GM20000 (cell line): ENCODE measurements at places on chromosomes 4 and X.

DNA sequence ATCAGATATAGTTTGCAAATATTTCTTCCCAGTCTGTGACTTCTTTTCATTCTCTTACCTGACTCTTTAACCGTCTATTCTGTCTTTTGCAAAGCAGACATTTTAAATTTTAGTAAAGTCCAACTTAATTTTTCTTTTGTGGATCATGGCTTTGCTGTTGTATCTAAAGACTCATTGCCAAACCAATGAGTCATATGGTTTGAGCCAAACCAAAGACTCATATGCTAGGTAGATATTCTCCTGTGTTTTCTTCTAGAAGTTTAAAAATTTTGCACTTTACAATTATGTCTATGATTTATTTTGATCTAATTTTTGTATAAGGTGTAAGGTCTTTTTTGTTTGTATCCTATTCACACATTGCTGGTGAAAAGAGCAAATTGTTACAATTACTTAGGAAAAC lies 446.8 kb downstream of the ANKRD50 start:
- DNase-seq = no peak

- peak; percentile 41 for DNase-seq
Measured at GRCh38 chr4:83012200-83012686, 1.6 kb upstream of the LIN54 start.

DNA sequence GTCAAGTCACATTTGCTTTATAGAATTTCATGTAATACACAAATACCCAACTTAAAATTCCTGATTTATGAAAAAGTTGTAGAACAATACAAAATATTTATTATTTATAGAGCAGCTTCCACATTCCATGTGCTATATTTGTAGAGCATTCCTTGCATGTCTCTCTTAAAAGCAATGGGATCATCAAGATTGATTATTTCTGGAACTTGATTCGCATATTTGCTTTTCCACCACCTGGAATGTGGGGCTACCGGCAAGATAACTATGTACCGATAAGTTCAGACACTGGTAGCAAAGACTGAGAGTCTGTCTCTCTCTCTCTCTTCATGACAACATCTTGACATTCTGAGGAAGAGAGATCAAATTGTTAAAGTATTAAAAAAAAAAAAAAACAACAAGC lies 59.3 kb downstream of the MAPK10 start:
- DNase-seq = no peak

GRCh38 chr4:148245015-148245414 lies 197.2 kb downstream of the NR3C2 start:
- no peak for DNase-seq

DNA sequence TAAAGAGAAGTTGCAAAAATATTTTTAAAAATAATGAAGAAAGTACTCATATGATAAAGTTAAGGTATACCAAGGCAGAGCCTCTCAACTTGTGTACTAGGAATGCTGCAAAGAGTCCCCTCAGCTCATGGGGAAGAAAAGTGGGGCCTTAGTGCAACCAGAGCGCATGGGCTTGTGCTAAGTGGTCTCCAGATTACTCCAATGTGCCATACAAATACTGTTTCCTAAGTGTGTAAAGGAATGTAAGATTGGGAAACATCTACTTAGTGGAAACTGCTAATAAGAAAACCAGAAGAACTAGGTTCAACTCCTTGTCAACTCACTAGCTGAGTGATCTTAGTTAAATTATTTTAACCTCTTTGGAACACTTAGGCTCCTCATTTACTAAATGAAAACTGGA lies 39.1 kb downstream of the NAF1 start:
- no peak for DNase-seq

DNA sequence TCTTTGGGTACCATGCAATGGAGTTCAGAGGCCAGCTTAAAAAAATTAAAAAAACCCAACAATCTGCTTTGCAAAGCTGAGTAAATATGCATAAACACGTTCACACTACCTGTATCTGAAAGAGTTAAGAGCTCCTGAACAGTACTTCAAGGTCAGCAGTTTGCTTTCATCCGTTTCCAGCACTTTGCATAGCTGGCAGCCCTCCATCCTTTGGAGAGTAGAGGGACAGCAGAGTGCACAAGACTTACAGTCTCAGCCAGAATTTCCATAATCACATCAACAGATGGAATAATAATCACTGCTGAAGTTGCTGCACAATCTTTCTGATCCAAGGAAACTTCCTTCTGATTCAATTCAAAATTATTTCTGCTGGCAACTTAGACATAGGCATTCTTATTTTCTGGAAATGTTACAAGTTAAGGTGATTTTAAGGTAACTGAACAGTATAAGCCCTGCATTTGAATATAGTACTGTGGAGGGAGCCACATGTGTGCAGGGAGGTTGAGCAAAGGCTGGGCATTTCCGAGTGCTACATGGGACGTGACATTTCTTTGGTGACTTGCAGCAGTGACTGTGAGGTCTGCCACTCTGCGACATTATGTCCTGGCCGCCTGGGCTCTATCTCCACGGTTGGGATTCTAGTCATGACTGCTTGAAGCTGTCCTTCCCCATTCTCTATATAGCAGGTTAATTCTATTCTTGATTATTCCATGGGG lies 73.5 kb upstream of the EMCN start:
- no peak for DNase-seq

DNA sequence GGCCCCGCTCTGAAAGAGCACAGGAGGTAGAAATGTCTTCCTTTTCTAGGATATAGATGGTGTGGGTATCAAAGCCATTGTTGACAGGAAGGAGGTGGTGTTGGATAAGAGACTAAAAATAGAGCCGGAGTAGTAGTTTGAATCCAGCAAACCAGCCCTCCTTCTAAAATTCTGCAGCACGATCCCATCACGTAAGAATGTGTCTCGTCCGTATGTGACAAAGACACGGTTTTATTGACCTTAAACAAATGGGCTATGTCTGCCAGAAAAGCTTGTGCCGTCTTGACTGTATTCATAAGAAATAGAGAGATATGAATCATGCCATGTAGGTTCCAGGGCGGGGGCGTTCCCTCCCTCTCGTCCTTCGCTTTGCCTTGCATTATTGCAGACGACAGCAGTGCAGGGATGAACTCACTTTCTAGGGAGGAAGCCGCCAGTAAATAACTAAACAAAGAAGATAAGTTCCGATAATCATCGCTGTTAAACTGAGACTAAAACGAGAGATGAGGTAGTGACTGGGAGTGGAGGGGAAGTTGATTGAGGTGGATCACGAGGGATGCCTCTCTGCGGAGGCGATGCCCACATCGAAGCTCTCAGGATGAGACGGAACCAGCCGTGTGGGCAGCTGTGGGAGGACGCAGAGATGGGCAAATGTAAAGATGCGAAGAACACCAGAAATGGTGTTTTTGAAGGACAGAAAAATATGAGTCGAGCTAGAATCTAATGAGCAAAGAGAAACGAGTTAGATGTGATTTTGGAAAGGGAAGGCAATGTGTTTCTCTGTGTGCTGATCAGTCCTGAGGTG lies 3.4 kb downstream of the TENM3 start:
- no peak for DNase-seq

DNA sequence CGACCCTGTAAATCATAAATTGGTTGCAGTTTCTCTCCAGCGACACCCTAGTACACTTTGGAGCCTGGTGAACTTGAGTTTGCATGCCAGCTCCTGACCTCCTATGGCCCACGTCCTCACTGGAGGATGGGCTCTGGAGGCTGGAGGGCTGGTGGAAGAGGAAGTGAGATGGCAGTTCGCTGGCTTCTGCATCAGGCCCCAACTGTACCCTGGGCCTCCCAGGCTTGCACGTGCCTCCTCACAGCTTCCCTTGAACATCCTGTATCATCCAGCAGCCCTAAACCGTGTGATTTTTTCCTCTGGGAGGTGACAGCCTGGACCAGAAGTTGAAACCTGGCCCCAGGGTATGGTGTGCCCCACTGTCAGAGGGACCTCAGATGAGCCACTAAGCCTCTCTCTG lies 78.5 kb downstream of the HTRA3 start:
- no peak for DNase-seq

DNA sequence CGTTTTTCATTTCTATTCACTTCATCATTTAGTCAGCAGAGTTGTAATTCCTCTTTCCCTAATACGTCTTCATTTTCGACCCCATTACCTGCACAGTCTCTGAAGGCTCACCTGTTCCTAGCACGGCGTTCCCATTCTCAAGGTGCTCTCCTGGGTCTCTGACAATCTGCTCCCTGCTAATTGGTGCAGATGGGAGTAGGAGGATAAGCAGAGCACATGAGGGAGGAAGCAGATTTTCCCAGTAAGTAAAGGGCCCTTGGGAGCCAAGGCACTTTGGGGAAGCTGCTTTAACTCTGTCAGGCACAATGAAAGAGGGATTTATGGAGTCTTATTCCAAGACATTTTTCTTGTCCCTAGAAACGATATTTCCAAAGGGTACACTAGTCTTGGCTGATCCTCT lies 466.4 kb downstream of the STIM2 start:
- DNase-seq = no peak

DNA sequence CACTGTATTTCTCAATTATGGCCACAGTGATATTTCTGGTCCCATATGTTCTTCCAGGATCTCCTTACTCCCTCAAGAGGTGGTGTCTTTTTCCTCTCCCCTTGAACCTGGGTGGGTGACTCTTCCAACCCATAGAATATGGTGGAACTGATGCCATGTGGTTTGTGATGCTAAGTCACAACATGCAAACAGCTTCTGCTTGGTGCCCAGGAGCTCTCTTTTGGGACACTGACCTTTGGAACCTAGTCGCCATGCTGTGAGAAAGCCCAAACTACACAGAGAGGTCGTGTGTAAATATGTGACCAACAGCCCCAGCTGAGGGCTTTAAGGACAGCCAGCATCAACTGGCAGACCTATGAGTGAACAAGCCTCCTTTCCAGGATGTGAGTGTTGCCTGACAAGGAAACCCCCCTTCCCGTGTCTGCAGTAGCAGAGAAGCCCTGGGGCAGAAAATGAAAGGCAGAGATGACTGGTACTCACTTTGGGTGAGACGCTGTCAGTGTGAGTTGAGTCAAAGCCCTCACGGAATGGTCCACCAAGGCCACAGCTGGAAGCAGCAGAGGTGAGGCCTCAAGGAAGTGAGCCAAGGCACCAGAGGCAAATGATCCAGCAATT lies 223.4 kb downstream of the BCOR start:
- peak; percentile 66 for DNase-seq

DNA sequence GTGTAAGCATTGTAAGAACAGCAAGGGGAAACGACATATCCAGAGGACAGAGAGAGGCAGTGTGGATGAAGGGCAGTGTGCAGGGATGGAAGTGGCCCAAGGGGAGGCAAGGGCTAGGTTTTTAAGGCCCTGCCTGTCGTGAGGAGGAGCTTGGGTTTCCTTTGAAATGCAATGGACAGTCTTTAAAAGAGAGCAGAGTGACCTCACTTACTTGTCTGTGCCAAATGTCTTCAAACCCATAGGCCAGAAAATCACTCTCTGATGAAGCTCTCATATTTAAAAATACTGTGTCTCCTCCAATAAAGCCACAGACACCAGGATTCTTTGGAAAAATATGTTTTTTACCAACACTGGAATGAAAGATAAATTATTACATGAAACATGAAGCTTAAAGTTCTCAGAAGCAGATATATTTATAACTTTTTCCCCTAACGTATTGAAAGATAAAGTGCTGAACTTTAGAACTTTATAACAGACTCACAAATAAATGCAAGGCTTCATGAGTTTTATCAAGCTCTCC lies 19.2 kb upstream of the ATXN3L start:
- DNase-seq = no peak

- no peak for DNase-seq
Measured at GRCh38 chrX:71532078-71532752, 689 bp upstream of the OGT start.

DNA sequence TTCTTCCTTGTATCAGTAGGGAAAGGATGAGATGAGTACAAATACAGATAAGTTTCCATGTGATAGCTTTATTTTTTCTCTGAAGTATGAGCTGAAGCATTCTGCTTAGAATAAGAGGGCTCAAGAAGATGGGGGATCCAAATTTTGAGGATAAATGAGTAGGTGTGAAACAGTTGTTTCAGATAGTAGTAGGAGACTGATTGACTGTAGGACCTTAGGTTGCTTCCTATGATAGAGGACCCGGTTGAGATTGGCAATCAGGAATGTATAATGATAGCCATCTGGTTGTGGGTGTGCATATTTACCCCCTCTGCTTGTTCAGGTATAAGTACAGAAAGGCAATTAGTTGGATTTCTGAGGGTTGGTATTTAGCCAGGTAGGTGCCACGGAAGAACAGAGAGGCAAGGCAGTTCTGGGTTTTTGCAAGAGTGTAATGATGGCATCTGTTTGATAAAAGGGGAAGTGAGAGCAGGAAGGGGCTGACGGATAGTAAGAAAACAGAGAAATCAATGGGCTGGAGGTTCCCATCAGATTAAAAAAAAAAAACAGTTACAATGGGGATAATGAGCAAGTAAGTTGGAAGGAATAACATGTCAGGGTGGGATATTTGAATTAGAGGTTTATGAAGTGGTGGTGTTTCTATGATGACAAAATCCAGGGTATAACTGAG lies 13.7 kb downstream of the OCRL start:
- DNase-seq = peak; percentile 13

GRCh38 chr4:114093221-114093715 lies 113.8 kb upstream of the ARSJ start:
- no peak for DNase-seq

DNA sequence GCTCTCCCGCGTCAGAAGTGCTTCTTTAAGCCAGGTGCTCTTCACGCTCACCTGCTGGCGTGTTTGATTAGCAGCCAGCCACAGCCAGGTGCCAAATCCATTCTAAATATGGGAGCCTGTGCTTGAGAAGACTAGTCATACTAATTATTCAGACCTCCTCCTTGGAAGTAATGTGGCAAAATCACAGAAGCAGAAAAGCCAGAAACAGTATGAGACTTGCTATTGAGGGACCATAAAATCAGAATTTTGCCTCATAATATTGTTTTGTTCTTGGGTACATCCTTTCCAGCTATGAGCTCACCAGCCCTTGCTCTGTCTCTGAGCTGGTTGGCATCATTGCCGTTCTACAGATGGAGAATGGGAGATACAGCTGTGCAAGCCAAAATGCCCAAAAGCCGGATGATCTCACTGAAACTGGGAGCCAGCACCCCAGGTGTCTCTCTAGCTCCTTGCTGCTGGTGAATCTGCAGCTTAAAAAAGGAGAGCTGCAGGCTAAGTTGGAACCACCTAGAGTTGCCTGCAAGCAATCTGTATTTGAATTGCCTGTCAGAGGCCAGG lies 205.4 kb downstream of the SHROOM3 start:
- no peak for DNase-seq

GRCh38 chrX:66677430-66677829 lies 38.6 kb upstream of the EDA2R start:
- no peak for DNase-seq

GRCh38 chr4:69484011-69484410 lies 11.7 kb downstream of the UGT2B4 start:
- DNase-seq = no peak

DNA sequence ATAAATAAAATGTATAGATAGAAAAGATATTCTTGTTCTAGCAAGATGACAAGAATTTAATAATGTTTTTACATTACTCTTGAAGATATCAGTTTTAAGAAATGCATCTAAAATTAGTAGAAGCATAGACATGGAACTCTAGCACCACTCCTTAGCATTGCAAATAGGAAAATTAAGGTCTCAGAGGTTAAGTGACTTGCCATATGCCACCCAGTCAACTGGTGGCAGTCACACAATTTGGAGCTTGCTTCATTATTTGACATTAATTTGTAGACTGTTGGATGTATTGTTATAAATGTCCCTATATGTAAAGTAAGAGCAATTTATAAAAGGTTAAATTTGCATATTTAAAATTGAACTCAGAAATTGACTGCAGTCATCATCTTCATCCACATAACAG lies 20.8 kb downstream of the GPM6A start:
- no peak for DNase-seq
